ENCODE measurements at places on chromosomes 5 and 9. TPM values are rescaled to one million over a fixed set of nuclear protein-coding genes. Genes with fewer than 3 reads are reported as not detected.
A peak's percentile ranks its signal among the peaks of the same experiment; 100 is the strongest.

DNA sequence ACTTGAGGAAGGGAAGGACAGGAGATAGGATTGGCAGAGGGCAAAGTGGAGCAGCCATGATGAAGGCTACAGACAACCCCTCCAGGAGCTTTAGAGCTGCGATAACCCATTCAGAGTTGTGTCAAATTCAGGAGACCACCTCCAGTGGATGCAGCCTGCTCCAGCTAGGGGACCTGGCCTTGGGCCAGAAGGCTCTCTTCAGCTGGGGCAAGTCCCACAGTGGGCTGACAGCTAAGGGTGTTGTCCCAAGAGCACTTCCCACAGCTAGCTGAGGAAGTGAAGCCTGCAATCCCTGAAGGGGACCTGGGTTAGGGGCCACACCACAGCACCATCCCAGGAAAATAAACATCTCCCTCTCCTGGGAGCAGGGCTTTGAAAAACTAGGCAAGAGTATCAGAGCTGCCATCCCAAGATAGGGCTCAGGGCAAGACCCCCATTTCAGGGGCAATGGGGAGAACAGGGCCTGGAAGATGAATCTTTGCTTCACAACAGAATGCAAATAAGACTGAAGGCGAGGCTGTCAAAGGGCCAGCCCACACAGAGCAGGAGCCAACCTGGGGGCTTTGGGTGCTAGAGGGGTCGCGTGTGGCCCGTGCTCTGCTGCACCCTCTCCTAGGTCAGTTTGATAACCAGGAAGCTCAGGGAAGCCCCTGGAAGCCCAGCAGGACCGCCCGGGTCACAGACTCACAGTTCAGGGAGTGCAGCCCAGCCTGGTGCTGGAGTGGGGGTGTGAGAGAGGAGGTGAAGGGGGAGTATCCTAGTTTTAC, 19.3 kb upstream of the DAPK1 start:
- DNase-seq = no peak

- DNase-seq = no peak
Measured at GRCh38 chr5:154236536-154237375, 46.2 kb downstream of the GALNT10 start.

DNA sequence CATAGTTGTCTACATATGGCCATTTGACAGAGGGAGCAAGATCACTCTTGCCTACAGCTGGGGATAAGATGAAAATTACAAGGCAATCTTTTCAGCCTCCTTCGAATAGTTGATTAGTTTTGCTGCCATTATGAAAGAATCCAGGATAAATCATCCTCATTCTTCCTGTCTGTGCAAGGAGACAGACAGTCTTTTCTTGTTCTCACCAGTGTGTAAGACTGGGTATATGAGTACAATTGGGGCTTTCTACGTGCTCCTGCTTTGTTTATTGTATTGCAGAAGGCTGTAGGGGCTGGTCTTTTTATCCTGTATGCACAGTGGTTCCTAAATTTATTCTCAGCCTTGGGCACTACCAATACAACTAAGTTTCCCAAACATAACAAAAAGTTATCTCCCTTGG, 76.8 kb downstream of the SPEF2 start:
- DNase-seq = no peak

- DNase-seq = no peak
Measured at GRCh38 chr9:88460587-88461332, 72.5 kb downstream of the SPIN1 start.

DNA sequence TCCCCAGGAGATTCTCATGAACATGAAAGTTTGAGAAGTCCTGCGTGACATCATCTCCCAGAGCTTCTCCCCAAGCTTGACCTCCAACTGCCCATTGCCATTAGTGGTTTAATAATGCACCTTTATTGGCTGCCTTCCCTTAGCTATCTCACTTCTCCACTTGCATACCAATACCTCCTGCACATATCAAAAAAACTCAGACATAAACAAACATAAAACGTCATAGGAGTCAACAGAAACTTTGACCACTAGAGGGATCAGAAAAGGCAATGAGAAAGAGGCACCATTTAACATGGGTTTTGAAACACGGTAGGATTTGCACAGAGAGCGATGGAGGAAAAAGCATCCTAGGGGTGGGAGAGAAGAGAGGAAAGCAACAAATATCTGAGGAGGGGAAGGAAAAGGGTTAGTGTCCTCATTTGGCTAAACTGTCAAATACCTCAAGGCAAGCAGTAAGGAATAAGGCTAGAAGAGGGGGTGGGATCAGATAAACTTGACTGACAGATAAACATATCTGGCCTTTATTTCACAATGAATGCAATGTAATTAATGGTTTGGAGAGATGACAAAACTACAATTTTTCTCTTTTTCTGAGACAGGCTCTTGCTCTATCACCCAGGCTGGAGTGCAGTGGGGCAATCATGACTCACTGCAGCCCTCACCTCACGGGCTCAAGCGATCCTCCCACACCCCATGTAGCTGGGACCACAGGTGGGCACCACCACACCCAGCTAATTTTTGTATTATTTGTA, 27.0 kb downstream of the GNAQ start:
- no peak for DNase-seq

- DNase-seq = no peak
Measured at GRCh38 chr9:83382421-83382820, 155.8 kb downstream of the FRMD3 start.

DNA sequence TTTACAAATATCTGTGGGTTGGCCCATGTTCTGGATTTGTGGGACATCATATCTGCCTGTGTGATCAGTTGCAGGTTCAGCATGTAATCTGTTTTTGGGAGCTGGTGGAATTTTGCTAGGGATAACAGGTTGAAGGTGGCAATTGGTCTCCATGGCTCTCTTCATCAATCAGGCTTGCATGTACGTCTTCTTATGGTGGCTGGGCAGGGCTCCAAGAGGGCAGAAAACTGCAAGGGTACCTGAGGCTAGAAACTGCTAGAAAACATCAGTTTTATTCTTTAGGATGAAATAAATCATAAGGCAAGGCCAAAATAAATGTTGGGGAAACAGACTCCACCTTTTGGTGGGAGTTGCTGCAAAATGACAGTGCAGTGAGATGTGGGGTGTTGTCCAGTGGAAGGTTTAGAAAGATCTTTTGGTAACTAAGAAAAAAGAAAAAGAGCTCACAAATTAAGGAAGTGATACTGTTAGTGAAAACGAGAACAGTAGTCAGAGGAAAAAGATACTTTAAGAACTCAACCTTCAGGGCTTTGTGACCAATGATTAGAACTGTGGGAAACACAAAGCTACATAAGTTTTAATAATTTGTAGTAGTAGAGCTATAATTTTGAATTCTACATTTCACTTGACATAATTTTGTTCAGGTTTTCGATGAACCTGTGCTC, 300.7 kb upstream of the IZUMO3 start:
- DNase-seq = no peak

DNA sequence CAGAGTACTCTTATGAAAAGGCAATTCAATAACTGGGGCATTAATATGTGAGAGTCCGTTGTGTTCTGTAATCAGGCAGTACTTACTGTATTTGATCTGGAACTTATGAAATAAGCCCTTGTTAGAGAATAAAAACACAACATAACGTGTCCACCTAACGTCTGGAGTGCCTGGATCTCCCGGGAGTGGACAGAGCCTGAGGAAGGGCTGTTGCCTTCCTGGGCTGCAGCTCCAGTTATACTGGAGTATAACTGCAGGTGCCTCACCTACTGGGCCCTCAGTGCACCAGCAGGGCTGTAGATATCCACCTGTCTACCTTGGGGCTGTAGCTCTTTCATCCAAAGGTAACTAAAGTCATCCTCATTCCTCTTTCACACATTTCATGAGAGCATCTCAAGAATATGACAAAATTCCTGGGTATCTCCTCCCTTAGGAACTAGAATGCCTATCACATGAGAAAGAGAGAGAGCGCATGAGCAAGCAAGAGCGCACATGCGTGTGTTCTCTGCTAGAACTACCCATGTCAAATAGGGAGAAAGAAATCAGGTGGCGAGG, 200.1 kb downstream of the GAPVD1 start:
- no peak for DNase-seq

DNA sequence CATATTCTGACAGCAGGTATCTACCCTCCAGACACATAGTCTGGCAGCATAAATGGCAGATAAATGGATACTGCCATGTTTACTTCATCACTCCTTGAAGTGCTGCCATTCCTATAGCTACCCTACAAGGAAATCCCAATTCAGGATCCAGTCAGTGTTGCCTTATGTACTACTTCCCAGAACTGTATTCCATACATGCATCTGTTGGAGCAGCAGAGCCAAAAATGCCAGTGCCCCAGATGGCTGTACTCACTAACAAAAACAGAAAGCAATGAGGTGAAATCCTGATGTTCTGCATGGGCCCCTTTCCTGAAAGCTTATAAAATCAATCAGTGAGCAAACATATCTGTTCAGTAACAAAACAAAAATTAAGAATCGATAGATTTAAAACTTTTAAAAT, 490.0 kb upstream of the COX7C start:
- no peak for DNase-seq

- DNase-seq = no peak
Measured at GRCh38 chr5:84248013-84248412, 136.7 kb downstream of the EDIL3 start.

GRCh38 chr5:146344155-146345118, 5.8 kb downstream of the POU4F3 start:
- DNase-seq = no peak

- DNase-seq = no peak
Measured at GRCh38 chr9:135819905-135820304, 87.4 kb downstream of the CAMSAP1 start.

DNA sequence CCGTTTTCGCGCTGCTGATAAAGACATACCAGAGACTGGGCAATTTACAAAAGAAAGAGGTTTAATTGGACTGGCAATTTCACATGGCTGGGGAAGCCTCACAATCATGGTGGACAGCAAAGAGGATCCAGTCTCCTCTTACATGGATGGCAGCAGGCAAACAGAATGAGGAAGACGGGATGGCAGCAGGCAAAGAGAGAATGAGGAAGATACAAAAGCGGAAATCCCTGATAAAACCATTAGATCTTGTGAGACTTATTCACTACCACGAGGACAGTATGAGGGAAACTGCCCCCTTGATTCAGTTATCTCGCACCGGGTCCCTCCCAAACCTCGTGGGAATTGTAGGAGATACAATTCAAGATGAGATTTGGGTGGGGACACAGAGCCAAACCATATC, 95.0 kb downstream of the OSTF1 start:
- no peak for DNase-seq

GRCh38 chr5:123808461-123809380, 296.7 kb downstream of the CSNK1G3 start:
- no peak for DNase-seq

GRCh38 chr5:176529741-176530141, 7.5 kb downstream of the RNF44 start:
- no peak for DNase-seq

DNA sequence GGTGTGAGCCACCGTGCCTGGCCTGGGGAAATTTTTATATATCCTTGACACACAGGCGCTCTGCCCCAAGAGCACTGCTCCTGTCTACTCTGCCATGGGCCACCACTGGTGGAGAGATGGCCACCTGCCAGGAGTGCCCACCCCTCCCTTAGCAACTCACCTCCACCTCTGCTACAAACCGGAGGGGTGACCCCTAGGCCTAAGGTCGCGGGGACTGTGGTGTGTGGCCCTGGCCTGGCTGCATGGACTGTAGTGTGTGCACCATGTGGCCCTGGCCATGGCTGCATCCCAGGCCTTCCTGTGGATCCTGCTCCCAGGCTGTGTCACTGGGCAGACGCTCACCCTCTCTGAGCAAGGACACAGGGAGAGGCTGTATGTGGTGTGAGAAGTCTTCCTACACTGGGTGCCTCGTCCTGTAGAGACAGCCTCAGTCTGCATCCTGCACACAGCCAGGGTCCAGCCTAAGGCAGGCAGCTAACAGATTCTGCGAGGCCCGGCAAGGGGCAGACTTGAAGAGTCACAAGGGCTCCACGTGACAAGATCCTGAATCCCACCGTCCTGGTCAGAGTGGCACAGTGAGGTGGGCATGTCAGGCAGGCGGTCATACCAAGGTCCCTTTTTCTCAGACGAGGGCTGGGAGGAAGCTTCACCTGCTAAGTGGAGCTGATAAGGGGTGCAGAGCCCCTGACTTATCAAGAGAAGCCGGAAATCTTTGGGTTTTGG, 10.3 kb downstream of the NINJ1 start:
- DNase-seq = peak; percentile 15

GRCh38 chr5:112549127-112549526, 130.1 kb upstream of the EPB41L4A start:
- no peak for DNase-seq

DNA sequence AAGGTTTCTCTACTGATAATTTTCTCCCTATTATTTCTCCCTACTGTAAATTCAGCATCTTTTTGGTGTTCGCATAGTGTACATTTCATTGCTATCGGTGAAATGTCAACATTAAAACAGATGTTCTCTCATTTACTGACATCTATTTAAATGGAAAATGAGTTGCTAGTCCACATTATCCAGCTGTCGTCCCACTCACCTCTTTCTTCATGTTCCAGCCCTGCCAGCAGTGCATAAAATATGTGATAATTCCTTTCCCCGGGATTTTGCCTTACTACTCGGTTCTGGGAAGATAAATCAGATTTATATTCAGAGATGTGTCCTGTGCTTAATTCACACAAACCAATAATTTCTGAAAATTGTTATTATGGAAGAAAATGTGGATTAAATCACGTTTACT, 155.8 kb downstream of the MYO10 start:
- no peak for DNase-seq

- no peak for DNase-seq
Measured at GRCh38 chr9:126694206-126695081, 80.7 kb downstream of the LMX1B start.

DNA sequence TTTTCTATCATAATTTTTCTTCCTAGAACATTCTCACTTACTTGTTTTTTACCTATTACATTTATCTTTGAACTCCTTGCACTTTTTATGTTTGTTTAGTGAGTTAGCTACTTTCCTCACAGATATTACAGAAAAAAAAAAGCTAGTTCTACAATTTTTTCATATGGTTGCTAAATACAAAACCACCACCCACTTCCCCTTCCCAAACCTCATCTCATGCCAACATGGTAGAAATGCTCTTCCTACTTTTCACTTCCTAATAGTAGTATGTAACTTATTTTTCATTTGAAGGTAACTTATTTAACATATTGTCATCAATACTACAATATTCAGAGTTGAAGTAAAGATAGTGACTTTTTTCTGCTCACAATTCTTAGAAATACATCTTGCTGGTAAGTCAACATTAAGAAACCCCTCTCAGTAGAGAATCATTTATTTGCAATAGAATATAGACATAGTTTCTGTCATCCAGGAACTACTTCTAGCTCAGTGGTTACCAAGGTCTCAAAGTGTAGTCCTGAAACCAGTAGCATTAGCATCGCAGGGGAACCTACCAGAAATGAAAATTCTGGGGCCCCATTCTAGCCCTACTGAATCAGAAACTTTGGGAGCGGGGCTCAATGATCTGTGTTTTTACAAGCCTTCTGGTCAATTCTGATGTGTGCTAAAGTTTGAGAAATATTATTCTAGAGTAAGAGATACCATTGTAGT, 1124.6 kb downstream of the DTWD2 start:
- no peak for DNase-seq

Gene STPG3
- total RNA-seq = not detected

Gene WDR55
- total RNA-seq = 11.8 TPM

Gene HTR1A
- not detected for total RNA-seq

Gene TCF7
- 2.6 TPM for total RNA-seq

Gene AQP3
- 6.0 TPM for total RNA-seq

Gene DNAH5
- 0.09 TPM for total RNA-seq

Gene AK3
- total RNA-seq = 123 TPM

Gene ZNG1C
- 5.2 TPM for total RNA-seq

Gene PAX5
- total RNA-seq = not detected

Gene RGS7BP
- 0.69 TPM for total RNA-seq

Gene BTNL8
- total RNA-seq = 0.17 TPM

Gene FAM169A
- 6.5 TPM for total RNA-seq

Gene TEX48
- total RNA-seq = not detected

Gene PLAC8L1
- total RNA-seq = 0.59 TPM

Data from heart left ventricle (tissue), 16 donors.